Heart left ventricle (tissue), 16 donors: ENCODE measurements at places on chromosomes 3 and 15. TPM values are rescaled to one million over a fixed set of nuclear protein-coding genes. Genes with fewer than 3 reads are reported as not detected.

DNA sequence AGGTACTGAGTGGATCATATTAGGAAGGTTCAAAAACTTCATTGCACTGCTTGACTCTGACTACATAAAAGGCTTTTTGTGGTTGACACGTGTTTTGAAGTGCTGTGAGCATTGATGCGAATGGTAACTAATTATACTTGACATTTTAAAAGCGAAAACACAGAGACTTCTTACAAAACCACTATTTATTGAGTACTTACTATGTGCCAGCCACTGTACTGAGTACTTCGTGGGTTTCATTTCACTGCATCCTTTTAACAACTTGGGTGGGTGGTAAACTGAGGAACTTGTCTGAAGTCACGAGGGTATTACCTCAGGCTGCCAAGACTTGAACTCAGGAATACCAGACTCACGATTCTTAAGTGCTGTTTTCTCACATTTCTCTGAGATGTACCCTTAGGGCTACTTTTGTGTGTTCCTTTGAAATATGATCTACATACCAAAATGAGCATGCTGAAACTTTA is 45.3 kb upstream of the PPP4R2 start:
- no peak for DNase-seq

The SENP8 gene
- 7.6 TPM for total RNA-seq

The C3orf18 gene
- 45.6 TPM for total RNA-seq

GRCh38 chr15:91885714-91886270 is 32.3 kb downstream of the SLCO3A1 start:
- DNase-seq: no peak

DNA sequence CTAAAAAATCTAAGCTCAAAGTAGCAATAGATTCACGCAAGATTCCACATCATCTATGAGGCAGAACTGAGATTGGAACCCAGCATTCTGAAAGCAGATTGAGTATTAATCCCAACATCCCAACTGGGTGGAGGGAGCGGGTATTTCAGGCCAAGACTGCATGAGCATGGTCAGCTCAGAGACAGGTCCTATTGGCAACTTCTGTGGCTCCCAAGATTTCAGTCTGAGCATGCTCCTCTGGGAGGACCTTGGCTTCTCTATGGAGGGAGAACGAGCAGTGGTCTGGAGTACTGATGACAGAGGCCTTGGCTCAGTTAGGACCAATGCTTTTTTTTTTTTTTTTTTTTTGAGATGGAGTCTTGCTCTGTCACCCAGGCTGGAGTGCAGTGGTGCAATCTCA is 4.0 kb upstream of the ITGA11 start:
- no peak for DNase-seq

GRCh38 chr3:152269056-152269830 is 514 bp downstream of the MBNL1 start:
- DNase-seq: peak; percentile 84

GRCh38 chr3:61913701-61914100 is 352.3 kb downstream of the PTPRG start:
- DNase-seq: no peak

GRCh38 chr3:73610493-73610892 is 14.2 kb downstream of the PDZRN3 start:
- DNase-seq: no peak

The SPINK8 gene
- total RNA-seq: not detected

The HYKK gene
- 7.9 TPM for total RNA-seq

The ESYT3 gene
- total RNA-seq: 0.92 TPM

GRCh38 chr3:35200056-35200455 is 439.3 kb upstream of the ARPP21 start:
- DNase-seq: no peak

DNA sequence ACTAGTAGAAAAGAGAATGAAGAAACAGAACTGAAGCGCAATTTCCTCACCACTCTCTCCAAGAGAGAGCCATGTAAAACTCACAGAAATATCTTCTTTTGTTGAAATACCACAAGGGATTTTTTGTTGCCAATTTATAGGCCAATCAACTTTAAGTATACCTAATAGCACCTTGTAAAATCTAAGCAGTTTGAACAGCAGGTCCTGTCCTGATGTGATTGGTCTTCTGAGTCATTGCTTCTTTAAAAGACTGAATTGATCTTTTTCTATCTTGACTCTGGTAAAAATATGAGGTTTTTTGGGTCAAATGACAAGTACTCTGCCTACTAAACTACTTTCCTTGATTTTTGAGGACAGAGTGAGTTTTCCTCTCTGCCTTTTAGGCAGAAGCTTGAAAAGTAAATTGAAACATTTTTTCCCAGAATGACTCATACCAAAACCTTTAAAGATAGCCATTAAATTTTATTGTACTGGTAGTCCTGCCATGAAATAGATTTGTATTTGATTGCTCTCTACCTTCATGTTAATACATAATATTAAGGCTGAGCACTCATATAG is 343.9 kb upstream of the CBLB start:
- DNase-seq: no peak

The TARS3 gene
- 19.4 TPM for total RNA-seq

GRCh38 chr3:104717828-104718196 is 648.9 kb upstream of the ALCAM start:
- no peak for DNase-seq

The FBXL2 gene
- total RNA-seq: 2.8 TPM

The TGM5 gene
- not detected for total RNA-seq

The SLC6A1 gene
- total RNA-seq: 1.7 TPM
